ENCODE measurements at places on chromosomes 12 and 14. TPM values are rescaled to one million over a fixed set of nuclear protein-coding genes. Genes with fewer than 3 reads are reported as not detected.
A peak's percentile ranks its signal among the peaks of the same experiment; 100 is the strongest.

GRCh38 chr14:27243365-27243764 is 645.5 kb upstream of the NOVA1 start:
- DNase-seq = no peak

DNA sequence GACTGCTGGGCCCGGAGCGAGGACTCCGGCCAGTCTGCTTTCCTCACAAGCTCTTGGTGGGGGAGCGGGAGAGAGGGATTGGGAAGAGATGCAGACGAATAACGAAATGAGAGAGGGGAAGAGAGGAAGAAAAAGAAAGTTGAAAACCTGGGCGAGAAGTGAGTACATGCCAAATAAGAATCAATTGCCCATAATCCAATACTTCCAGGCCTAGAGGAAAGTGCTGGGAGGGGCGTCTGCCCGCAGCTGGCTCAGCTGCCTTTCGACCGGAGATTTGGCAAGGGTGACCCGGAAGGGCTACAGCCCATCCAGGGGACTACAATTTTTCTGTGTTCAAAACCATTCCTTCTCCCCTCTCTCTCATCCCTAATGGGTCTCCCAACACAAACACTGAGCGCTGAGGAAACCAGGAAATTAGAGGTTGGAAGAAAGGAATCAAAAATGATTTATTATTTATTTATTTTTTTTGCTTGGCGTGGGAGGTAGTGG is 4.9 kb downstream of the NKX2-1 start:
- DNase-seq = no peak

GRCh38 chr12:58915634-58916033 is 4.7 kb downstream of the LRIG3 start:
- peak; percentile 43 for DNase-seq

DNA sequence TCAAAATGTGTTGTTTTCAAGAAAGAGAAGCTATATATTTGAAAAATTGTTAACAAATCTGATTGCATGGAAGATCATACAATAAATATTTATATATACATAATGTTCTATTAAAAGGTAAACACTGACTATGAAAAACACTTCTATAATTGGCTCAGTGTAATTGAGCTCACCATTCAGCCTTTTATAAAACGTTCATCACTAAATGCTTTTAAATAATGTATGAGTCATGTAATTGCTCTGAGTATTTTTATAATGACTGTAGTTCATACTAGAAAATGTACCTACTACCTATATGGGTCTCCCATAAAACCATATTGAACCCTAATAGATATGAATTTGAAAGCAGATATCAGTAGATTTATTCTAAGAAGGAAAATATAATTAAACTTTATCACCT is 240.4 kb upstream of the MGAT4C start:
- no peak for DNase-seq

DNA sequence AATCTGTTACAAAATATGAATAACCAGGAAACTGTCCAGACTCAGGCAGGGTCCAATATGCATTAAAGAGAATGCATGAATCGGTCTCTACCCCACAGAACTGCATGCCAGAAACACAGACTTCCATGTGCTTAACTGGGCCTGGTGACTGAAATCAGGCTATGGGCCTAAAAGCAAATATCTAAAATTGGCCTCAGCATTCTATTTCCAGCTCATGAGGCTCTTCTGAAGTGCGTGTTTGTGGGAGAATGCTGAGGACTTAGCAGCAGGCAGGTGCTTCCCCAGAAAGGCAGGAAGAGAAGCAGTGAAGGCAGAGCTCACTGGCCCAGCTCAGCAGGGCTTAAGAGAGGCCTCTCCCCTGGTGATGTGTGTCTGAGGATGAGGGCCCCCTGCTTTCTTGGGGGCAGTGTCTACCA is 48.5 kb downstream of the ADGRD1 start:
- DNase-seq = no peak

GRCh38 chr14:32938719-32939253 is at the start of gene NPAS3:
Gene NPAS3, plus strand, starts transcription at chr14:32938879.
- DNase-seq = peak; percentile 42

- DNase-seq = no peak
Measured at GRCh38 chr14:77623201-77623600, 6.8 kb upstream of the SPTLC2 start.

- DNase-seq = no peak
Measured at GRCh38 chr14:61539631-61540030, 155.7 kb upstream of the HIF1A start.

DNA sequence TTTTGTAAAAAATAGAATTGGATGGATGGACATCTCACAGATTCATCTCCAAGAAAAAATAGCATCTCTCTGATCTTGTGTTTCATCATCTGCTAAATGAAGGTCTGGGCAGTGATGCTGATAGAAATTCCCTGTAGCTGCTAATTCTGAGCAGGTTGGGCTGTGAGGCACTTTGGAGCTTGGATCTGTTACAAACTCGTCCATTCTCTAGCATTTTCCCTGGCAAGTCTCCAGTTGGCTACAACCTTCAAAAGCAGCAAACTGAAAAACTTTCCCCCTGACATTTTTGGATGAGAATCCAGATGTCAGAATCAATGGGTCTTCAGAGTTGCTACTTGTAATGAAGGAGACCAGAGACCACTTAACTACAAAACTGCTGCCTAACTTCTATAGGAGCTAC is 72.7 kb downstream of the TPH2 start:
- DNase-seq = no peak

DNA sequence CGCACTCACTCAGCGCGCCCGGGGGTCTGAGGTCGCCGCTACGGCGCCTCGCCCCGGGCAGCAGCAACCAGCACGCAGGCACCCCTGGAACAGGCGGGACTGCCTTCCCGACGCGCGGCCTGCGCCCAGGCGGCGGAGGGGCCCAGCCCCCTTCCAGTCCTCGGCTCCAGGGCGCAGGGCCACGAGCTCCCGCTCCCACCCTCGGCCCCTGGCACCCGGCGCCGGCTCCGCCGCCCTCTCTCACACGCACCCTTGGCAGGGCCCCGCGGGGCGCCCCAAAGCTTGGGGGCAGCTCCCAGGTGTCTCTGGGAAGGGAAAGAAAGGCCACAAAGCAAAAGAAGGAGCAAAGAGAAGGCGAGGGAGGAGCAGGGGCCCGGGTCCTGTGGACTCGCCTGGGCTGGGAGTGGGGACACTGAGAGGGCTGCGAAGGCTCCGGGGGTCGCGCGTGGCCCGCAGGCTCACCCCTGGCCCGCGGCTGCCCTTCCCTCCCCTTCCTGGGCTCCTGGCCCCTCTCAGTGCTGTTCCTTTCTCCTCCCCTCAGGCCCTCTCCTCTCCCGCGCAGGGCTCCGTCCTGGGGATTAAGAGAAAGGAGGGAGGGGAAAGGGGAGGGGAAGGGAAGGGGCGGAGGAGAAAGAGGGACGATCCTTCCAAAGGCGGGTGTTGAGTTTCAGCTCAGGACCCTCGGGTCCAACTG is 907 bp upstream of the EFS start:
- DNase-seq = peak; percentile 57

GRCh38 chr14:105987563-105987962 is 461.2 kb downstream of the TMEM121 start:
- DNase-seq = no peak

DNA sequence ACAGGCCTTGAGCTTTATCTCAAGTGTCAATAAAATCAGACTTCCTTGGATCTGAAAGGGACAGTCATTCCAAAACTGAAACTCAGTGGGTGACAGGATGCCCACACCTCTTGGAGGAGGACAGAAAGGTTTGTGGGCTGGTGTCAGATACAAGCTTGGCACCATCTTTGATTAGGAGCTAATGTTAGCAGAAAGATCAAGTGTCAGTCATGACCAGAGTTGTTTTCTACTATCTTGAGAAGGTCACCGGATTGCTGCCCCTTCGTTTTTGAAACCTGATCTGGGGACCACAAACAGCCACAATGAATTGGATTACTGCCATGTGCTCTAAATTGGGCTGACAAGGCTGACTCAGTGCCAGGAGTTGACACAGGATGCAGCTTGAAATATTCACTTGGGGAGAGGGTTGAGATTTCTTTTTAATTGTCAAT is 88.3 kb downstream of the OTOGL start:
- DNase-seq = no peak

DNA sequence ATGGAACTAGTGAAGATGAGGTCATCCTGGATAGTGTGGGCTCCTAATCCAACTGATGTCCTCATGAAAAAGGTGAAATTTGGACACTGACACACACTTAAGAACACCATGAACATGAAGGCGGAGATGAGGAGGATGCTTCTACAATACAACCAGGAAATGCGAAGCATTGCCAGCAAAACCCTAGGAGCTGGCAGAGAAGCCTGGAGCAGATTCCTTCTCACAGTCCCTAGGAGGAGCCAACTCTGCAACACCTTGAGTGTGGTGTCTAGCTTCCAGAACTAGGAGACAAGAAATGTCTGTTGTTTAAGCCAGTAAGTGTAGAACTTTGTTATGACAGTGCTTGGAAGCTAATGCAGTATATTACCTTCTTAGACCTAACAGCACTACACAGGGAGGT is 191.9 kb upstream of the PWP1 start:
- DNase-seq = no peak

DNA sequence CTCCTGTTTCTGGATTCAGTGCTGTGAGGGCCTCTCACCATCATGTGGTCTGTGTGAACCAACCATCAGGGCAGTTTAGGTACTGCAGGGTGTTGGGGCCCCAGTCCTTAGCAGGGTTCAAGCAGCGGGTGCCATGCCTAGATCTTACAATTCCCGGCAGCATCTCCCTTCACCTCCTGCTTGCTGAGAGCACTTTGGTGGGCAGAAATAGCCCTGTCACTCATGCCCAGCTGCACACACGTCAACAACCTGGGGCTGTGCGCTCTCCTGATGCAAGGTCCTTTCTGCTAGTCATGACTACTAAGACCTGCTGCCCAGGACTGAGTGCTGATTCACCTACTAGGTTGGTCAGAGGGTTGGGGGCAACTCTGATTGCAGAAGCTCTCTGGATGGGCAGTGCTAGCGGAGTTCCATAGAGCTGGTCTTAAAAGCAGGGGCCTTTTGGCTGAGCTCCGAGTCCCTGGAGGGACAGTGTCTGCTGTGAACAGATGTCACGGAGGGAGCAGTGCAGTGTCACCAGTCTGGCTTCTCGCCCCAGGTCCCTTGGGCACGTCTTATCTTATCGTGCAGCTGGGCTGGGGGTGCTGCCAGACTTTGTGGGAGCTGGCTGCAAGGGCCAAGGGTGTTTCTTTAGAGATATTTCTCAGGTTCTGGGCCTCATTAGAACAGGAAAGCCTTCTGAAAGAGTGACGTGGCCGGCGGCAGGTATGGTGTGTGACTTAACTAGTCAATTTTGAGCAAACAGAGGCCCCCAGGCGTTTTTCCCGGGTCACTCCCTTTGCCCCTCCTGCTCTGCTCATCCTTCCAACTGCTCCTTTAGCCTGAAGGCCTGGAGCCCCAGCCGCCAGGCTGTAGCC is 71.8 kb downstream of the NINJ2 start:
- peak; percentile 93 for DNase-seq

DNA sequence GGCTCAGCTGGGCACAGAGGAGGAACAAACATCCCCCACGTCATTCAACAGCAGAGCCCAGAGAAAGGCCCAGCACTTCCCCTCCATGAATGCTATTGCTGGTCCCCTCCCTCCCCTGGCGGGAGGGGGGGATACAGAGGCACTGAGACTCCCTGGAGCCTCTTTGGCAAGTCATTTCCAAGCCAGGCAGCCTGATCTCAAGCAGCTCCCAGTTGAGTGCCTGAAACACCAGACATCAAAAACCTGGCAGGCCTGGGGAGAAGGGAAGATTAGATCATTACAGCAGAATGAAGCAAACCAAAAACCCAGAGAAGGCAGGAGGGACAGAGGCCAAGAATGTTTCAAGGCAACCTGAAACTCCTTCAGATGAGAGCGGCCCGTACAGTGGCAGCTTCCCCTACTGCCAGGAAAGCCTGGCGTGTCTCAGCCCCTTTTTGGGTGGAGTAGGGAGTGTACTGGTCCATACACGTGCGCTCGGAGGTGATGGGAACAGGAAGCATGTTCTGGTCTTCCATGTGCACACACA is 92.1 kb downstream of the LRRC74A start:
- peak; percentile 80 for DNase-seq

- DNase-seq = no peak
Measured at GRCh38 chr12:83388551-83388950, 701.8 kb downstream of the TMTC2 start.

- no peak for DNase-seq
Measured at GRCh38 chr14:64970776-64971477, 1.2 kb downstream of the RAB15 start.

GRCh38 chr14:102646615-102647014 is 54.2 kb downstream of the RCOR1 start:
- no peak for DNase-seq

DNA sequence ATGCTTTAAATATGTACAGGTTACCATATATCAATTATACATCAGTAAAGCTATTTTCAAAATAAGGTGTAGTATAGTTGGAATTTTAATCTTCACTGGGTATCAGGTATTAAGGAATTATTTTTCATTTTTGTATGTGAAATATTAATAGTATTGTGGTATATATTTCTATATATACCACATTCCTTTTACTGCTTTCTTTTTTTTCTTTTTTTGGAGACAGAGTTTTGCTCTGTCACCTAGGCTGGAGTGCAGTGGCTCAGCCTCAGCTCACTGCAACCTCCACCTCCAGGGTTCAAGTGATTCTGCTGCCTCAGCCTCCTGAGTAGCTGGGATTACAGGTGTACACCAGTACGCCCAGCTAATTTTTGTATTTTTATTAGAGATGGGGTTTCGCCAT is 36.6 kb downstream of the BICDL1 start:
- no peak for DNase-seq

DNA sequence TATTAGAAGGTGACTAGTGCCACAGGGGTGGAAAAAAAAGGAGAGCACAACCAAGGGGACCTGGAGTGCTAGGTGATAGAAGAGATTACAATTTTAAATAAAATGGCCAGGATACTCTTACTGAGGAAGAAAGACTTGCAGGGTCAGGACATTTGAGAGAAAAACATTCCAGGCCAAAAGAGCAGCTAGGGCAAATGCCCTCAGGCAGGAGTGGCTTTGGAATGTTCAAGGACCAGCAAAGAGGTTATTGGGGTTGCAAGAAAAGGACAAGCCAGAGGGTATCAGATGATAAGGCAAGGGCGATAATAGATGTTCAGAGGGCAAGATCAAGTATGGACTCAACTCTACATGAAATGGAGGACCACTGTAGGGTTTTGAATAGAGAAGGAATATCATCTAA is 146.4 kb downstream of the KIF21A start:
- DNase-seq = no peak

- DNase-seq = no peak
Measured at GRCh38 chr12:42539696-42540095, 49.9 kb downstream of the PRICKLE1 start.

MYF6 gene
- not detected for total RNA-seq

SLC5A8 gene
- not detected for total RNA-seq

NPFF gene
- not detected for total RNA-seq

TAS2R20 gene
- 0.43 TPM for total RNA-seq

SYNE3 gene
- total RNA-seq = 15.1 TPM

GPR84 gene
- total RNA-seq = not detected

RNASE7 gene
- not detected for total RNA-seq

SLC17A8 gene
- total RNA-seq = not detected

LPAR5 gene
- 7.3 TPM for total RNA-seq

PLEKHG3 gene
- 16.6 TPM for total RNA-seq

SPRYD4 gene
- total RNA-seq = 2.9 TPM

MYL6 gene
- total RNA-seq = 513 TPM

SIX6 gene
- not detected for total RNA-seq

Measured in Right ventricle myocardium superior (tissue), 1 donor.